ENCODE measurements at places on chromosomes 4 and X.

DNA sequence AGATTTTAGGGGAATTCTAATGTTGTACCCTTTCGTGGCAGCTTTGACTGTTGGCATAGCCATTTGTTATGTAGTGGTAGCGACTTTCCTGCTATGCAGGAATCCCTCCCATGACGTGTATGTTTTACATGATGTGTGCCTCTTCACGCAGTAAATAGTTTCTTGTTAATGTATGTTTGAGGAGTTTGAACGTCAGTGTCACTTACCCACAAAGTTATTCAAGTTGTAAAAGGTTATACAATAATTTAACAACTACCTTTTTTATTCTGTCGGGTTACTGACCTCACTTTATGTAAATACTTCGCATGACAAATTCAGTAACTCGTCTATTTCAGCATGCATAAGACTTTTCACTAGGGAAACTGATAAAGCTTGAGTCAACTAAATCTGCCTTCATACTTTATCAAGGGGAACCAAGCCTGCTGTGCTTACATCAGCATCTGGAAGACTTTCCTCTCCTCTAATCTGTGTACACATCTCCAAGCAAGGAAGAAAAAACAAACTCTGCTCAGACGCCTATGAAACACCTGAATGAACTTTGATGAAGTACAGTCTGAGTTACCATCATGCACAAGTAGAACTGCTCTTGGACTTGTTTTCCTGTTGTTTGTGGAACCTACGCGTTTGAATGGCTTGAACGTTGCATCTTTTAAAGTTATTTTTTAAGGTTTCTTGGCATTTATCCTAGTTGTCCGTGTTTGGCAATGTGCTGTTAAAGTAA is 61.2 kb downstream of the SLC9A6 start:
- peak; percentile 3 for DNase-seq

DNA sequence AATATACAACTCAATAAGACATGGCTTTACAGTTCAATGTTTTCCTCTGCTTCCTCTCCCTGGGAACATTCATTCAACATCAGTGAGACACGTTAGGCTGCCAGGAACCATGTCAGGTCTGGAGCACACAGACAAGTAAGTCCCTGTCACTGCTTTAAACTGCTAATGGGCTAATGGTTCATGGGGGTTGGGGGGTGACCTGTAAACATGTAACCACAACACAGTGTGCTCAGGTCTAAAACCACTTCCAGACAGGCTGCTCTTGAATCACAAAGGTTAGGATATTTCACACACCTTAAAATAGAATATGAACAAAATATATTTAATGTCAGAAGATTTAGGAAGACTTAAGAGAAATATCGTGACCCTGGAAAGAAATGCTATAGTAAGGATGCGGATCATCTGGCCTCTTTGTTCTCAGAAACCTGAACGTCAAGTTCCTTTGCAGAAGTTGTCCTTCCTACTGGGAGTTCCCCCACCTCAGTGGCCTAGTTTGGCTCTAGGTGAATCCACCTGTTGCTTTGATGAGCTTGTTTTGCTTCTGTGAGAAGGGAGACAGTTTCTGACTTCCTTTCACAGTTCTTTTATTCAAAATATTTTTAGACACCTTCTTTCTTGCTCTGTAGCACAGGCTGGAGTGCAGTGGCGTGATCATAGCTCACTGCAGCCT is 359.9 kb downstream of the UNC5C start:
- no peak for DNase-seq

- no peak for DNase-seq
Measured at GRCh38 chrX:119647552-119648420, 41.6 kb upstream of the NKRF start.

GRCh38 chr4:113582737-113583136 is 178.8 kb downstream of the CAMK2D start:
- no peak for DNase-seq

DNA sequence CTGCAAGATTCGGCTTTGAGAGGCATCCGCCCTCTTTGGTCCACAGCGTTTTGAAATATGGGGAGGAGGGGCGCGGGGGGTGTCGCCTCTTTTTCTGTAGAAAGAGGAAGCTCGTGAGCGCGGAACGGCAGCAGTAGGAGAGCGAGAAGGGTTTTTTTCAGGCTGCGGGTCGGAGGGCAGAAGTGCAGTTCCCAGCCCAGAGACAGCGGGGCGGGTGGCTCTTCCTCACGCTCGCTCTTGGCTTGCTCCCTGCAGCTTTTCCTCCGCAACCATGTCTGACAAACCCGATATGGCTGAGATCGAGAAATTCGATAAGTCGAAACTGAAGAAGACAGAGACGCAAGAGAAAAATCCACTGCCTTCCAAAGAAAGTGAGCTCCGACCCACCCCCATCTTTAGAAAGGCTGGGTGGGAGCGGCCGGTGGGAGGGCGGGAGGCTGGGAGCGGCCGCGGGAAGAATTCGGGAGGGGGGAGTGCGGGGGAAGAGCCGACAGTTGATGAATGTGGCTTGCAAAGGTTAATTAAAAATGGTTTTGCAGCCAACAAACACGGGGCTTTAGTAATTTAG is 1.2 kb downstream of the TMSB4X start:
- peak; percentile 59 for DNase-seq

- no peak for DNase-seq
Measured at GRCh38 chr4:87251106-87251505, 30.7 kb upstream of the KLHL8 start.

GRCh38 chr4:10008609-10009005 is 12.7 kb downstream of the SLC2A9 start:
- DNase-seq = no peak

DNA sequence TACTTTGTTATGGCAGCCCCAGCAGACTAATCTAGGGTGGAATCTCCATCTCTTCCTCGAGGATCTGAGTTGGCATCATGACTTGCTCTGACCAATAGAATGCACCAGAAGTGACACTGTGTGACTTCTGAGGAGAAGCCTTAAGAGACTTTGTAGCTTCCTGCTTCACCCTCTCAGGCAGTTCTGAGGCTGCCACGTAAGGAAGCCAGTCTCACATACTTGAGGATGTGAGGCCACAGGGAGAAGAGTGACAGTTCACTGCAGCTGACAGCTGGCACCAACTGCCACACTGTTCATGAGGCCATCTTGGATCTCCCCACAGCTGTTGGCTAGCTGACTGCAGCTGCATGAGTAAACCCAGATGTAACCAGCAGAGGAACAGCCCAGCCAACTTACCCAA is 29.3 kb upstream of the BCOR start:
- DNase-seq = no peak

GRCh38 chrX:51975811-51976210 is 82.4 kb downstream of the MAGED1 start:
- no peak for DNase-seq

Data from HCEC 1CT (cell line).